Ecto neural progenitor cell (in vitro differentiated cells): ENCODE measurements at places on chromosomes 1 and 21.
A peak's percentile ranks its signal among the peaks of the same experiment; 100 is the strongest.

GRCh38 chr1:209768354-209768774 is 12.5 kb downstream of the TRAF3IP3 start:
- DNase-seq: no peak

DNA sequence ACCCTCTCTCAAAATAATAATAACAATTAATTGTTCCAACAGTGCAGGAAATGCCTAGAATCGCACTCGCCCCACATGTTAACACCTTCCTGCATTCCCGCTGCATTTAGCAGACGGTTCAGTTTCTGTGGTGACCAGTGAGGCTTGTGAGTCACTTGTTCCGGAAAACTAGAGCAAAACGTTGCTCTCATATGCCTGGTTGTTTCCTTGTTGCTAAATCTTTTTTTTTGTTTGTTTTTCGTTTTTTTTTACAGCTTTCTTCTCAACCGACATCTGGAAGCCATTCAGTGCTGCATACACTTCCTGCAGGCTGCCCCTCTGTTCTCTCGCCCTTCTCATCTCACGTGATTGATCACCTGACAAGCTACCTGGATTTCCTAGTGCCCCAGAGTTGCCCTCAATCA is 56.9 kb upstream of the TMPRSS2 start:
- no peak for DNase-seq

DNA sequence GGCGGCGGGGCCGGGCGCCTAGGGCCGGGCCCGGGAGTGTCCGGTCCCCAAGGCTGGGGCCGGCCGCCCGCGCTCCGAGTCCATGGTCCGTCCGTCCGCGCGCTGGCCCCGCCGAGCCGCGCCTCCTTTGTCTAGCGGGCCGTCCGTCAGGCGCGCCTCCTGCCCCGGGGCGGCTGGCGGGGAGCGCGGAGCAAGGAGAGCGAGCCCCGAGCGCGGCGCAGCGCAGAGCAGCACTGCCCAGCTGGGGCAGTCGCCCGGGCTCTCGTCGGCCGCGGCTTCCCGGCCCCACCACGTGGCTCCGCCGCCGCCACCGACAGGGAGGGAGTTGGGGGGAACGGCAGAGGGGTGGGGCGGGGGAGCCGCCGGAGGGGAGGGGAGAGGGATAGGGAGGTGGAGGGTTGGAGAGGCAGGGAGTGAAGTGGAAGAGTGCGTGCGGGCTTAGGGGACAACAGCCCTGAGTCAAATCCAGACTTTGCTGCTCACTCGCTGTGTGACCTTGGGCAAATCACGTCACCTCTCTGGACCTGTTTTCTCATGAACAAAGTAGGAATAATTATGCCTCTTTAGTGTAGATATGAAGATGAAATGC is at the start of gene NKAIN1:
NKAIN1 (minus strand) TSS at position 235 of the 589 bp plus-strand sequence. CDS start 340 bp downstream, outside the sequence.
- DNase-seq: peak; percentile 82

- DNase-seq: no peak
These were observed 2.9 kb downstream of the FLVCR1 start for GRCh38 chr1:212860713-212861581.

GRCh38 chr1:33030575-33030974 is 6.1 kb downstream of the AK2 start:
- no peak for DNase-seq

- no peak for DNase-seq
These were observed 670.5 kb upstream of the USP24 start for GRCh38 chr1:55885619-55886018.

DNA sequence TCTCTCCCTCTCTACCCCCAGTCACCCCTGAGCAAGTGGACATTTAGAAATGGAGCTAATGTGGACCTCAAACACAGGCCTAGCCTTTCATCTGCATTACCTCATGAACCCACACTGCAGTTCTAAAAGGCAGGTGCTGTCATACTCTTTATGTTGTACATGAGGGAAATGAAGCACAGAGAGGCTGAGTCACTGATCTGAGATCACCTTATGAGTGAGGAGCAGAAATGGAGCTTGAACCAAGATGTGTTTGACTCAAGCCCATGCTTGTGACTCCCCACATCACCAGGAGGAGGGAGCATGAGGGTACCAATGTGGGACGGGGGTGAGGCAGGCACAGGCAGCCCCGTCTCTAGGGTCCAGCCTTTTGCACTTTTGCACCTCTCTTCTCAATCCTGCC is 702.8 kb downstream of the PTPRU start:
- no peak for DNase-seq

GRCh38 chr1:1210726-1211540 is 3.0 kb downstream of the TNFRSF4 start:
- no peak for DNase-seq

GRCh38 chr21:31052489-31053142 is 14.3 kb upstream of the KRTAP19-8 start:
- no peak for DNase-seq

DNA sequence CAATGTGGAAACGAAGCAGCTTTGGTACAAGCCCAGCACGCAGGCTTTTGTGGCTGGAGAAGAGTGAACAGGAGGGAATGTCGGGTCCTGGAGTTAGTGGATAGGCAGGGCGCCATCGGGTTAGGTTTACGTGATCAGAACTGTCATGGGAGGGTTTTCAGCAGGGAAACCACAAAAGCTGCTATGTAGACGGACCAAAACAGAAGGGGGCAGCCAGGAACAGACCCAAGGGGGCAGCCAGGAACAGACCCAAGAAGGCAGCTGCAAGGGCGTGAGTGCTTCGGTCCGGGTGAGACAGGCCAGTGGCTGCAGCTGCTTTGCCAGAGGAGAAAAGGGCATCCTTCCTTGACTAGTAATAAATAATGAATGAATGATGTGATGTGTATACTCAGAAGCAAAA is 77.5 kb upstream of the KIF1B start:
- no peak for DNase-seq

GRCh38 chr21:28247454-28248020 is 745.1 kb downstream of the LTN1 start:
- no peak for DNase-seq

DNA sequence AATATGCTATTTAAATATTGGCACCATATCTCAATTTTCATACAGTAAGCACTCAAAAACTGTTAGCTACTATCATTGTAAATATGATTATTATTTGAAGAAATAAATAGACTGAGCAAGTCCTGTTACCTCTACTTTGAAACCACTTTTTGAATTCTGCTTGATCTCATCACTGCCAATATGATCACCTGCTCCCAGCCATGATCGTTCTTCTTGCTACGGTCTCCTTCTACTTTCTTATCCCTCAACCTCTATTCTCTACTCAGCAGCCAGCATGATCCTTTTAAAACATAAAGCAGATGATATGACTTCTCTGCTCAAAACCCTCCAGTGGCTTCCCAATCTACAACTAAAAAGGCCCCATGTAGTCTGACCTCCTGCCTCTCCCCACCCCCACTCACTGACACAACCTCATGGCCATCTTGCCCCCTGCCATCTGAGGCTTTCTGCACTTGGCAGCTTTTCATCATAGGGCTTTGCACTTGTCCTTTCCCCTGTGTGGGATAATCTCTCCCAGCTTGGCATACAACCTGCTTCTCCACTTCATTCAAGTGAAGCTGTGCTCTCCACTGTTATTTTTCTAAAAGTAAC is 27.2 kb downstream of the CD34 start:
- no peak for DNase-seq

GRCh38 chr1:84301004-84301784 is at the start of gene SAMD13:
Gene SAMD13, plus strand, starts transcription at chr1:84301708. Its CDS starts 1,527 bp downstream, at chr1:84303235.
- DNase-seq: no peak

- no peak for DNase-seq
These were observed 17.7 kb downstream of the NBPF3 start for GRCh38 chr1:21457654-21458053.

- no peak for DNase-seq
These were observed 39.5 kb downstream of the PTPRC start for GRCh38 chr1:198678301-198678836.

GRCh38 chr1:192747301-192747700 is 61.5 kb upstream of the RGS2 start:
- DNase-seq: no peak

GRCh38 chr1:43799656-43800635 is 92.6 kb downstream of the ST3GAL3 start:
- DNase-seq: no peak

GRCh38 chr1:121595089-121595488 is 410.3 kb downstream of the SRGAP2C start:
- no peak for DNase-seq

- DNase-seq: no peak
These were observed 152.3 kb downstream of the NR5A2 start for GRCh38 chr1:200179781-200180160.

GRCh38 chr1:165483412-165483811 is 38.5 kb upstream of the RXRG start:
- no peak for DNase-seq

GRCh38 chr1:40592107-40592803 is 60.8 kb downstream of the ZNF684 start:
- DNase-seq: no peak

- no peak for DNase-seq
These were observed 83.2 kb upstream of the HOOK1 start for GRCh38 chr1:59731591-59731990.

DNA sequence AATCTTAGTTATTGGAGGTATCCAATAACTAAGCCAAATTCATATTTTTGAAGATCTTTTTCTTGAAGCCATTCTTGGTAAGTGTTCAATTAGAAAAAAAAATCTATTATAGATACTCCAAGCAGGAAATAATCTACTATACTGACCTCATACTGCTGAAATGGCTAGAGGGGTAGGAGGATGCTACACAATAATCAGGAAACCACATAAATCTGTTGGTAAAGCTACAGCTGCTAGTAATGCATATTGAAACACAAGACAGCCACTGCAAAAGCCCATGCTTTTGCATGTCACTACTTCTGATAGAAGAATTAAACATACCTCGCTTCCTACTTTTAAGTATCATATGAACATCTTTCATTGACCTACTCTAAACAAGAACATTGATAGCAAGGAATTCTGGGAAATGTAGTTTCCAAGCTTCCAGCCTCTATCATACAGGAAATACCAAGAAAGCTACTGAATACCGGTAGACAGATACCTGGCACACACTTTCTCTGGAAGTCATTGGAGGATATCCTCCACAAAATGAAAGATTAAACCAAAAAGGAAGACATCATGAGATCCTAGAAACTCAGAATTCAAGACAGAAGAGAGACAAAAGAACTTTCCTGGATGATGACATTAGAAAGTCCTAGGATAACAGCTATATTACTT is 103.0 kb upstream of the VAV3 start:
- DNase-seq: no peak

DNA sequence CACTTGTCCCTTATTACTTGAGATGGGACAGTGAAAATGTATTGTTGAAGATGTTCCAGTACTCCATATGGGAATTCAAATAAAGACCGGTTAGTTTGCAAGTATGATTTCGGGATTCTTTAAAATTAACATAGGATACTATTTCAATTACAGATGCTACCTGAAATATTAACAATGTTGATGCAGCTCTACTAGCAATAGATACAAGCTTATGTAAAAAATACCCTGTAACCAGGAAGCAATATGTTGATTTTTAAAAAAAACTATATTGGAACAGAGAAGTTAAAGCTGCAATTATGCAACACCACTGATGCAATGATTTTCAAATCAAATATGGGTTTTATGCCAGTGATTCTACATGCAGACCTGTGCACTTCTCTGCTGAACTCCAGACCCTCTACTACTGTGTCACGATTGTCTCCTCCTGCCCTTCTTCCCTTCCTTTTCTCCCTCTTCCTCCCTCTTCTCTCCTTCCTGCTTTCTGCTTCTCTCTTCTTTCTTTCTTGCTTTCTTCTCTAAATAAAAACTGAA is 179.2 kb downstream of the ATP6V1G3 start:
- no peak for DNase-seq

- DNase-seq: no peak
These were observed 286.7 kb downstream of the SRGAP2C start for GRCh38 chr1:121471523-121471922.

GRCh38 chr21:42905195-42905594 is 12.1 kb downstream of the NDUFV3 start:
- DNase-seq: no peak

DNA sequence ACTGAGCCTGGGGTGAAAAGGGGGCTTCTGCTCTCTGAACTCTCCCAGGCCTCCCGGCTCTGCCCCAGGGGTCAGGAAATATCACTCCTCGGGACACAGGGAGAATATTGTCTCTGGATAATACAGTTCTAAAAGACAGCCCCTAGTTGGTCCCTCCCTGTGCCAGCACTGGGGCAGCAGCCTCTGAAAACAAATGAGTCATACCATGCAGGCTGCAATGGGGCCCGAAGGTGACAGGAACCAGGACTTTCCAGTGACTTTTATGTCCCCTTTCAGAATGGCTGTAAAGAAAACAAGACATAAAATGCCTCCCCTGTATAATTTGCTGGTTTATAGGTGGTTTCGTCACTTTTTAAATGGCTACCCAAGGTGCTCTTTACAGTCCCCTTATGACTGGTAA is 360.0 kb downstream of the NPHP4 start:
- DNase-seq: peak; percentile 31

DNA sequence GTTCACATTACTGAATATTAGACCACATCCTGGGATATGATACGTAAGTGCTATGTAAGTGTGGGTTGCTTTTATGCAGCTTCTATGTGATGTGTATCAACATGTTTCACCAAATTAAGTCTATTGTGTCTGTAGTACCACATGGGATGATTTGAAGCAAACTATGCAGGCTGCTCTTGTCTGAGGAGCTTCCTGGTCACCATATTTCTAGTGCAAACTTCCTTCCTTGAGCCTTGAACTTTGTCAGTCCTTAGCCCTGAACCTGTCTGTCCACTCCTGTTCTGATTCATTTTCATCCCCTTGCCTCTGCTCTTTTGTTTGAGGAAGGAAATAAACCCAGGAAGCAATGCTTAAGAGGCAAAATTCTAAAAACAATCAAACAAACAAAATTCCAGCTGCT is 117.5 kb upstream of the VANGL1 start:
- DNase-seq: no peak

DNA sequence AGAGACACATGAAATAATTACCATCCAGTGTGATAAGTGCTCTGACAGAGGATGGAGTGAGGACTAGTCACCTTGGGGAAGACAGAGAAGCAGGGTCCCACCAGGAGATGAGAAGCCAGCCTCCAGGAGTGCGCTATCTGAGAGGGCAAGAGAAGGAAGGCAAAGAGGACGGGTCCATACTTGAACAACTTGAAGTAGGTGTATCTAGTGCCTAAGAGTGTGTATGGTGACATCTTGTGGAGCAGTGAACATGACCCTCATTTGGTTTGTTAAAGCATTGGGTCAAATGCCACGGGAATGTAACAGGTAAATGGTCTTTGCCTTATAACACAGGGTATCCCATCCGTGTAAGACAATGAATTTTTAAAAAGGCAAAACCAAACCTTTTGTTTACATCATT is 39.8 kb downstream of the MRPL39 start:
- DNase-seq: no peak

DNA sequence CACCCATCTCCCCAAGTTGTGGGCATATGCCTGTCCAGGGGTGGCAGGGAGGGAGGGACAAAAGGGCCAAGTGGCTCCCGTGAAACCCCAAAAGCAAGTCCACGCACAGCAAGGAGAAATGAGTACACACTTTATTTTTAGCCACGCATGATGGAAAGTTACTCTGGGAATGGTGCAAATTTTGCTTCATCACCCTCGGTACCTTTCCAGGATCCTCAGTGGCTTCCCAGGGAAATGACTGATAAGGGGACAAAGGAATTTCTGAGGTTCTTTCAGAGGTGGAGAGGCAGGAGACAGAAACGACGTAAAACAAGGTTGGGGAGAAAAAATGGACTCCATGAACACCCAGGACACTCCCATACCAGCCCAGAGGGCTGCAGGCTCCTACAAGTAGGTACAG is 65.8 kb downstream of the SSBP3 start:
- DNase-seq: no peak
